ENCODE measurements at places on chromosomes 4 and X.

DNA sequence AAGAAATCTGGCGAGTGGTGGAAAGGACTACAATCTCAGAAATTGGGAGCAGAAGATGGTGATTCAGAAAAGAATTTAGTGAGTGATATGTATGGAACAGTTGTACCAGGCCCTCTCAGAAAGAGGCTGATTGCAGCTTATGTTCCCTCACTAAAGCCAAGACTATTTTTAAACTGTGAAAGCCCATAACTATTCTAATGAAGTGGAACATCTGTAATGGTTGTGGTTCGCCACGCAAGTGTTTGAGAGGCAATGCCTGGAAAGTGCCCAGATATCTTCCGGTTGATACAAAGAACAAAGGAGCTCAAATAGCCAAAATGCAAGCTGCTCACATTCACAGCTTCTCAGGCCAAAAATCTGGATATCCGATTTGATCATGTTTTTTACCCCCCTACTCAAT is 1250.7 kb downstream of the RAPGEF2 start:
- DNase-seq: no peak

DNA sequence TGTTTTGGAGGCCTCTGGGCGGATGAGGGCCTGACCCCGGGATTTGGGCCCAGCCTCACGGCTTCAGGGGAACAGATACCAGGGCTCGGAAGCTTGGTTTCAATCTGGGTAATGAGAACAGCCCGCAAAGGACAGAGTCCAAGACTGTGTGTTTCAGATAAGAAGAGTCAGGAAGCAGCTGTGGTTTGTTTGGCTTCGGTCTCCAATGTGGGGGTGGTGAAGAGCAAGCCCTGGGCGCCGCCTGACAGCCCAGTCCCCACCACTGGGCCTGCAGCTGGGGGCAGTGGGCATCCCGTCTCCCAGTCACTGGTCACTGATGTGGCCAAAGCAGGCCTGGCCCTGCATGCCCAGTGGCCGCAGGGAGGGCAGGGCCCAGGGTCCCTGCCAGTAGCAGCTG is 9.1 kb downstream of the WFS1 start:
- no peak for DNase-seq

DNA sequence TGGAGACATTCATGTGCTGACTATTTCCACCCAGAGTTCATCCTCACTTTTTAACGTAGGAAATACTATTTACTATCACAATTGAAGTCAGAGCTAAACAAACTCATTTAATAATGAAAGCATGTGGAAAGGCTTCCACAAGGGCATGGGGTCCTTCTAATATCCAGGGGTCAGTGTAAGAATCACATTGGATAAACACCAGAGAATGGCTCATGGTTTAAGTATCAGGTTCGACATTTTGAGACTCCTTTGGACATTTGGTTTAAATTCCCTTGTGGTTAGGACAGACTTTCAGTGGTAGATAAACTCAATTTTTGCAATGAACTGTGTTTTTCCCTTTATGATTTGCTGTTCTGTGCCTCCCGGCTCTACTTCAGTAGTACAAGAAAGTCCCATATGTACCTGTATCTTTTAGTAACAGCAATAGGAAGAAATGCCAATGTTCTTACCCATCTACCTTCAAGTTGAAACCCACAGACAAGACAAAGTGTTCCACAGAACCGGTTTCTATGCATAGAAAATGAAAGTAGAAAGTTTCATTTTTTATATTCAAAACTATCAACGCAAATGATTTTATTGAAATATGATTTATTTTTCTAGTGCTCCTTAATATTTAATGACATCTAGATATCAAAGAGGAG is 589.0 kb upstream of the FAM241A start:
- no peak for DNase-seq

- DNase-seq: no peak
These were observed 8.1 kb downstream of the CRMP1 start for GRCh38 chr4:5884796-5885195.

DNA sequence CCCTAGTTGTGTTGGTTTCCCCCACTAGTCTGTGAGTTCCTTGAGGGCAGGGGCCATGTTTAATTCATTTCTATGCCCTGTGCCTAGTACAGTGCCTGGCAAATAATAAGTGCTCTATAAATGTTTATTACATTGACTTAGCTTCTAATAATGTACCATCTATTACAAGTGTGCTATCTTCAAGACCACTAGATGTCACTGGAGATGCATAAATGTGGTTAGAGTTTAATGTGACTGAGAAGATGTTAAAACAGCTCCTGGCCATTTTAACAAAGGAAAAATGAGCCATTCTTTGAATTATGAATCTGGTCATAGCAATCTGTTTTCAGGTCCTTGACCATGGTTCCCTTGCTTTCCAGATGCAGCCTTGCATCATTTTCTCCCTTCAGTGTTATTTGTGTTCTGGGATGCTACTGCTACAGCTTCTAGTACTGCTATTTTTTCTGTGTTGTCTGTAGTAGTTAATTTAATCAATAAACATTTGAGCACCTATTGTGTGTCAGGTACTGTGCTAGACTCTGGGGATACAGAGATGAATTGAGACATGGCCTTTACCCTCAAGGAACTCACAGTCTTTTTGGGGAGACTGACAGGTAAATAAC is 43.2 kb downstream of the SLC9A6 start:
- DNase-seq: no peak

DNA sequence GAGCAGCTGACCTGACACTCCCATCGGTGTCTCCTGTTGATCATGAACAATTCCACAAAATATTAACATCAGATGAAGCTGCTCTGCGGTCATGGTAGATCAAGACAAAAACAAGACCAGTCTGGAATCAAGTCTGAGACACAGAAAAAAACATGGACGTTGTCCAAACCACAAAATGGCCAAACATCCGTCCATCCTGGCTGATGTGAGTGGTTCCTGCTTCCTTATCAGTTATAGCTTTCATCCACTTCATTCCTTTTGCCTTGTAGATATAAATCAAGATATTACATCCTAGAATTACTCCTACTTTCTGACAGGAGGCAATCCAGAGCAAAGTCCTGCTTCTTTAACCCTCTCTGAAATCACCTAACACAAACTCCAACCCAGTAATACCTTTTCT is 28.8 kb upstream of the PCSK1N start:
- DNase-seq: no peak

DNA sequence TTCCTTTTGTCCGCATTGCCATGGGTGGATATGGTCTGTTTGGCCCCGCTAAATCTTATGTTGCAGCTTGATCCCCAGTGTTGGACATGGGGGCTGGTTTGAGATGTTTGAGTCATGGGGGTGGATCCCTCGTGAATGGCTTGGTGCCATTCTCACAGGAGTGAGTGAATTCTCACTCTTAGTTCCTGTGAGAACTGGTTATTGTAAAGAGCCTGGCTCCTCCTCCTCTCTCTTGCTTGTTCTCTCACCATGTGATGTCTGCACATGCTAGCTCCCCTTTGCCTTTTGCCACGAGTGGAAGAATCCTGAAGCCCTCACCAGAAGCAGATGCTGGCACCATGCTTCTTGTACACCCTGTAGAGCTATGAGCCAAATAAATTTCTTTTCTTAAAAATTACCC is 22.6 kb upstream of the STBD1 start:
- no peak for DNase-seq

DNA sequence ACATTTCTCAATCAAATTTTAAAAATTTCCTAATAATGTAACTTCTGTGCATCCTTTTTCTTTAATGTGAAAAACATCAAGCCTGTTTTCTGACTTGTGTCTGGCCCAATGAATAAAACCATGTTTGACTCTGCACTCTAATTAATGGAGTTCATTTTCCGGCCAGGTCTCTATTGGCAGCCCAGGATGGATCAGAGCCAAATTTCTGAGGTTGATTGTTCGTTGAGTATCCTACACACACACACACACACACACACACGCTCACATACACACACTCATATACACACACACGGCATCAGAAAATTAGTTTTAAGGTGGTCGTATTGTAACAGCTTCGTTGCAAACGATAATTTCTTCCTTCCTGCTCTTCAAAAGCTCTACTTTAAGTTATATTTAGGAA is 28.9 kb upstream of the TLL1 start:
- DNase-seq: no peak

GRCh38 chr4:184310881-184311709 is 93.4 kb upstream of the ENPP6 start:
- no peak for DNase-seq

GRCh38 chrX:63354484-63354883 is 3.4 kb upstream of the SPIN4 start:
- DNase-seq: no peak

GRCh38 chr4:41652971-41653370 is 95.6 kb downstream of the PHOX2B start:
- DNase-seq: no peak

DNA sequence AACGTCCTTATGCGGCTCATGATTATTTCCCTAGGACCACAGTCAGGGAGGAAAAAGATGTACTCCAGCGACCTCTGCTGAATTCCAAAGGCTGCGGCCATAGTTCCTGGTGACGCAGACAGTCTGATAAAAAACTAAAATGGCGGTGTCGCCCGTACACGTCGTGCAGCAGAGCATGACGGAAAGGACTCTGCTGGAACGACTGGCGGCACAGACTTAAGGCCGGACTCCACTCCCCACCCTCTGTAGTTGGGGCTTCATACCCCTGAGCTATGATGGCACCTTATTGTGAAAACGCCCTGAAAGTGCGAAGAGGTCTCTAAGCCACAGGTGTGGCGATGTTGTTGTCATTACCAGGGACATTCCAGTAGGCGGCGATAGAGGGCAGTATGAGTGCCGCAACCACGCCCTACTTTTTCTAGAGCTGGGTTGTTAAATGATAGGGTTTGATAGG is 90.0 kb upstream of the EDA2R start:
- peak; percentile 17 for DNase-seq

DNA sequence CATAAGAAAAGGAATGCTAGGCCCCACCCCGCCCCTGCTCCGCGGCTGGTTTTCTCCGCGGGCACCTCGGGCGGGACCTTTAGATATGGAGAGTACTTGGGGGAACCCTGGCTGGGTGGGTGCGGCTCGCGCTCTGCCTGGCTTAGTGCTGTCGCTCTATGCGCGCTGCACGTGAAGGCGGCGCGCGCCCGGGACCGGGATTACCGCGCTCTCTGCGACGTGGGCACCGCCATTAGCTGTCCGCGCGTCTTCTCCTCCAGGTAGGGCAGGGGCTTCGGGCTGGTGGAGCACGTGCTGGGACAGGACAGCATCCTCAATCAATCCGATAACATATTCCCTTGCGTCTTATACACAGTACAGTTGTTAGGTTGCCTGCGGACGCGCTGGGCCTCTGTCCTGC is 56.0 kb downstream of the MAGEB10 start:
- DNase-seq: no peak

- DNase-seq: no peak
These were observed 88.2 kb downstream of the SCD5 start for GRCh38 chr4:82710197-82710929.

GRCh38 chr4:121651597-121651996 is 45.2 kb downstream of the ANXA5 start:
- no peak for DNase-seq

DNA sequence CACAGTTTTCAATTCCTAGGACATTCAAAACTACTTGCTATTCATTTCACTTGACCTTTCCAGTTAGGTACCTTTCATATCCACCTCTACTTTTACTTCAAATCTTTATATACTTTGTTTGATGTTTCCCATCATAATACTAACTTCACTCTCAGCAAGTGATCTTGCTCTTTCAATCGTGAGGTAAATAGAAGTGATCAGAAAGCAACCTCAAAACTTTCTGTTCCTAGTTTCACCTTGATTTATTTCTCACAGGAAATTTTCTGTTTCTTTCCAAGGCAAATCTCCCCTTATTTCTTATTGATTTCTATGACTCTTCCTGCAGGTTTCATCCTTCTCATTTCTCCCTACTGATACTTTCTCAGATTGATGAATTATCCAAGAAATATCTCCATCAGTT is 623.5 kb downstream of the FSTL5 start:
- DNase-seq: no peak

DNA sequence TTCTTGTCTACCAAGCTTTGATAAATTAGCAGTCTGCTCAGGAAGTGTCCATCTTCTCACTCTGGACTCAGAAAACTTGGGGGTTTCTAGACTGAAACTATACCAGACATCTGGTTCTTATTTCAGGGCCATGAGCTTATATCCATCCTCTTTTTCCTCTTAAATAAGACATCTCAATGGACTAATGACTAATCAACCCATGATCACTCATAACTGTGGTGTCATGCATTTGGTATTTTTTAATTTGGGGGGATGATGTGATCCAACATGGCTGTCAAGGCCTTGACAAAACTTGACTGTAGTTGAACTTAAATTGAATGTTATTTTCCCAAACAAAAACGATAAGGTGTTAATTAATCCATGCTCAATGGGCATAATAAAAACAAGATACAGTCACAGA is 87.8 kb downstream of the GPRASP3 start:
- DNase-seq: no peak

GRCh38 chrX:107448998-107449835 is at the start of gene FRMPD3:
FRMPD3 (plus strand) TSS chrX:107449652; CDS start chrX:107526589, 76,937 bp downstream.
- DNase-seq: no peak

DNA sequence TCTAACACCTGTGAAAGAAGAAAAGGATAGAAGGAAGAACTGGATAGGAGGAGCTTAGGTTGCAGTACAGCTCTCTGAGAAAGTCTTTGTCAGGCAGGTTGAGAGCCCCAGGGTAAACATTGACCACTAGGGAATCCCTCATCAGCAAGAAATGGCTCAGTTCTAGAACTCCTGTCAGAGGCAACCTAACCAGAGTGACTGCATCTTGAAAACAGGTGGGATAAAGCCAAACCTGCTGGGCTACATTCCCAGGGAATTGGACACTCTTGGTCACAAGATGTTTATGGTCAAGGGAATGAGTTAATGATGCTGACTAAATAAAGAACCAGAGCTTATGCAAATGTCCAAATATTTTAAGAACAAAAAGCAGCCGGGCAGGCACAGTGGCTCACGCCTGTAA is 108.3 kb upstream of the MED14 start:
- no peak for DNase-seq

GRCh38 chrX:65034668-65035445 is 58.6 kb upstream of the ZC4H2 start:
- peak; percentile 64 for DNase-seq

DNA sequence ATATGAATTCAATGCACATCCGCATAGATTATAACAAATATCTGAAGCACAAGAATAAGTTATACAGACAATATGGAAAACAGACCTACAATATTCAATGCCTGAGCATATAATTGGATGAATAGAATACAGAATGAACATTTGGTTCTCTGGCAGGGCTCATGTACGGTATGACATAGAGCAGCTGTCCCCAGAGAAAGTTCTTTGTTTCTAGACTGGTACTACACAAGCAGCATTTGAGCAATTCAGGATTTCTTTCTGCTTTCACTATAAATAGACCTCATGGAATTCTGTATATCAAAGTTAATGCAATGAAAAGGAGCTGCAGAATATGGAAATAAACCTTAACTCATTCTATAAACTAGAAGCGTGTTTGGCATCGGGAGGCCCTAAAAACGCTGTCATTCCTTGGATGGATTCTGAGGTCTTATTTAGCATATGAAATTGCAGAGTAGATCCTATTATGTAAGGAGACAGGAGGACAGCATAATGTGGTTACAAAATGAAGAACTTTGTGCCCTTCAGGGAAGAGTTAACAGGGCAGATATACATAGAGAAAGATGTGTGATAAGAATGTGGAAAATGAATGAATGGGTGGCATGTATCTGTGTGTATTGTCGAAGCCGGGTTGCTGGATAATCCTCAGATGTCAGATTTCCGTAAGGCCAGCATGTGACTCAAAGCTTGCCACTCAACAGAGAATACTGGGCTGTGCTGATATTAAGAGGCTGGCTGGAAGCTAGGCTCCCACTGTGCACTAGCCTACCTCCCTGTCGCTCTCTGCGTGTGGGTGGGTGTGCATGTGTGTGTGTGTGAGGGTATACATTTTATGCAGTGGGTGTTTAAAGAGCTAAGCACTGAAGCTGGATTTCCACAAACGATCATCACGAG is 103.3 kb upstream of the SLC4A4 start:
- DNase-seq: no peak

All from activated T-cell treated with anti-CD3 and anti-CD28 coated beads for 1 hour (primary cell).